ENCODE measurements at places on chromosomes 2 and 18. TPM values are rescaled to one million over a fixed set of nuclear protein-coding genes. Genes with fewer than 3 reads are reported as not detected.

UGT1A8 gene
- not detected for total RNA-seq

TRABD2A gene
- total RNA-seq: 7.6 TPM

GALNT3 gene
- total RNA-seq: 8.0 TPM

POU3F3 gene
- not detected for total RNA-seq

ASB1 gene
- total RNA-seq: 26.5 TPM

CCDC195 gene
- not detected for total RNA-seq

LOXL3 gene
- 7.7 TPM for total RNA-seq

GRCh38 chr2:37472959-37473358 is 128.5 kb downstream of the QPCT start:
- DNase-seq: no peak

DNA sequence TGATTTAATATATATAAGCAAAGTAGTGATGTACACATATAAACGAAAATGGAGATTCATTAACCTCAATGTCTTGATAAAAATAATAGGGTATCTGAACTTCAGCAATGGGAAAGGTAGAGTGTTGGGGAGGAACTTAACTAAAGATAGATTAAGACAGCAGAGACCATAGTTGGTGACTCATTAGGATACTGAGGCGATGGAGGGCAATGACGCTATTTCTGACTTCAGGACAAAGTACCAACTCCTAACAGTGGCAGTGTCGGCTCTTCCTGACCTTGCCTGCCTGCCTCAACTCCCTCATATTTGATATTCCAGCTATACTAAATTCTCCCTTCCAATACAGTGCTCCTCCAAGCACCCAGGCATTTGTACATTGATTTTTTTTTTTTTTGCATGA is 98.6 kb downstream of the CDH2 start:
- no peak for DNase-seq

- DNase-seq: no peak
Measured at GRCh38 chr18:57595347-57595746, 8.8 kb upstream of the FECH start.

DNA sequence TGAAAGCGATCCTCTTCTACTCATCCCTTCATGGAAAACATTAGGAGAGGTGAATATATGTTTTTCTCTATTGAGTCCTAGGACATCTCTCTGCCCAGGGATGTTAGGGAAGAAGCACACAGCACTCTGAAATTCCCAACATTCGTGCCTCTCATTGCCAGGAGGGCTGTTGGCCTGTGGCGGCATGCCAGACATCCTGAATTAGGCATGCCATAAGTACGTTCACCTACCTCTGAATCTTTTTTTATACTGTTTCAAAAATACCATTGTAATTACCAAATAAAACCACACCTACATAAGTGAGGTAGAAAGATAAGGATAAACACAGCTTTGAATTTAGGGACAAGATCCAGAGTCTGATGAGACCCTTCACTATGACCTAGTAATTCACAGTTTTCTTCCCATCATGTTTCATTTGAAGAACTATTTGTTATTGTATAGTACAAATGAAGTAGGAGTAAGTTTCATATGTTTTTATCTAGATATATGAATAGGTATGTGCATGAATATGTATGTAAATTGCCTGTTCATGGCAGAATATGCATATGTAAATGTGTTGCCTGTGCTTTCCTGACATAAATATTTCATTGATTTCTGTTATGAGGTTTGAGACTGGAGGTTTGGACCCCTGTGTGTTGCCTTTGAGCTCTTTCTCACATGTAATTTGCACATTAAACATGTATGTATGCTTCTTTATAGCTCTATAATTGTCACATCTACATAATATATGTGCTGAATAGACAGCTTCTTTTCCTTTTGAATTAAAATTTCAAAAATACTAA is 66.6 kb upstream of the STAM2 start:
- no peak for DNase-seq

- no peak for DNase-seq
Measured at GRCh38 chr2:68574202-68574791, 69.1 kb upstream of the PROKR1 start.

GRCh38 chr2:8238521-8239230 is 443.2 kb upstream of the ID2 start:
- DNase-seq: no peak

DNA sequence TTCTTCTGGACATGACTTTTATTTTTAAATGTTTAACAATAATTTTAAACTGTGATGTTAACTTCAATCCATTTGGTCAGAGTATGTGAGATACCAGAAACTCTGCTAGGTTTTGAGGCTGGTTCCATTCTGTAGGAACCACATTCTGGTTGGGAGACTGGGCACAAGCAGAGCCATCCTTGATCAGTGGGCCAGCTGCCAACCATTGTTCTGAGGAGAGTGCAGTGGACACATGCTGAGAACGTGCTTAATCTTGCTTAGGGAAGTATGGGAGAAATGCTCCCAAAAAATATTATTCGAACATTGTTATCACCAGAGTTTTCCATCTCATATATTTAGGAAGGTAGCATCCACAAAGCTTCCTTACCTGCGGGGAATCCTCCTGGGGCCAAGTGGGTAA is 155.8 kb downstream of the RTN4 start:
- DNase-seq: no peak

DNA sequence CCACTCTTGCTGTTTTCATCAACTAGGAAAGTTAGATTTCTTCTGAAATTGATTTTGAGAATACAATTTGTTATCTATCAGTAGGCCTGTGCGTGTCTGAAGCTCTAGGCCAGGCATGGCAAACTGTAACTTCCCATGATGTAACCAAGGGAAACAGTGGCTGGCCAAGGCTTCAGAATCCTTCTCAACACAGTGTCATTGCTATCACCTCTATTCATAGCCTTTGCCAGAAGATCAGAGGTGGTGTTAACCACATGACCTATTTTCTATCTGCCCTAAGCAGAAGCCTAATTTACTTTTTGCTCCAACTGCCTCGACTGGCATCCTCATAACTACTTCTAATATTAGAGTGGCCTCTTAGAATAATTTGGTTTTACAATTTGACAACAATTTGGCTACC is 2.5 kb downstream of the ITGB6 start:
- no peak for DNase-seq

GRCh38 chr2:216904974-216905373 is 45.1 kb upstream of the TNP1 start:
- DNase-seq: no peak

GRCh38 chr2:125004106-125004800 is 979.2 kb downstream of the CNTNAP5 start:
- no peak for DNase-seq

DNA sequence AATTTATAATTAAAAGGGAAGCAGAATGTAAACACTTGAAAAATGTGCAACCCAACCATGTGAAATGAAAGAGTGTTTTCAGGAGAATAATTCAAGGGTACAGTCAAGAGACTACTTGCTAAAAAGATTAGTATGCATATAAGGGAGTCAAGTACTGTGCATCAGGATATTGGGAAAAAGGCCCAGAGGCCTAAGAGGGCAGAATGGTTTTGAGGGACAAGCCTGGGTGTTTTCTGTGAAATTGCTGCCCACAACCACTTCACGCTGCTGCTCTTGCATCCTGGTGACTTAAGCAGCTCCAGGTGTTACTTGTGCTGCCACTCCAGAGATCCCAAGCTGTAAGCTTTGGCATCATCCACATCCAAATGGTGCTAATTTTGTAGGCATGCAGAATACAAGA is 165.2 kb downstream of the AGPS start:
- no peak for DNase-seq

- no peak for DNase-seq
Measured at GRCh38 chr2:171595896-171596295, 73.6 kb downstream of the CYBRD1 start.

- peak; percentile 74 for DNase-seq
Measured at GRCh38 chr2:70785137-70785911, 5.1 kb downstream of the FIGLA start.

GRCh38 chr2:95700519-95700918 is 108.7 kb downstream of the TRIM43 start:
- no peak for DNase-seq

DNA sequence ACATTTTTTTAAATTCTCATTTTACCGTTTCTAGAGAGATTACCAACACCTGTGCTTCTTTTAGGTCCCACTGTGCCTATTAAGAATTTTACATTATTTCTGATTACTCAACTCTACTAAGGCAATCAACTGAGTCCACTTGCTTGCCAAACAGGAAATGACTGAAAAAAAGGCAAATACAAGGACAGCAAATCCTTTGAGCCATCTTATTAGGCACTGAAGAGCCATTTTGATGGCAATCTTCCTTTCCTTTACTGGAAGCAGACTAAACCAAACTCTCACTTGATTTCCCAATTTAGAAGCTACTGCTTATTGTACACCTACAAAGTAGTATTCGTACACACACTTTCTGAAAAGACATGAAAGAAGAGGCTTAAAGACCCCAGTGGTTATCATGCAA is 121.4 kb upstream of the COL3A1 start:
- no peak for DNase-seq

GRCh38 chr2:182866461-182867406 is at the start of gene FRZB:
TSS of gene FRZB (minus strand) at chr2:182866637. CDS start at chr2:182866552, 85 bp downstream.
- DNase-seq: peak; percentile 83

- DNase-seq: no peak
Measured at GRCh38 chr18:47172476-47172875, 3.7 kb downstream of the IER3IP1 start.

GRCh38 chr2:165573534-165574461 is 104.3 kb downstream of the CSRNP3 start:
- peak; percentile 62 for DNase-seq

- no peak for DNase-seq
Measured at GRCh38 chr18:23521907-23522306, 18.6 kb downstream of the RMC1 start.

DNA sequence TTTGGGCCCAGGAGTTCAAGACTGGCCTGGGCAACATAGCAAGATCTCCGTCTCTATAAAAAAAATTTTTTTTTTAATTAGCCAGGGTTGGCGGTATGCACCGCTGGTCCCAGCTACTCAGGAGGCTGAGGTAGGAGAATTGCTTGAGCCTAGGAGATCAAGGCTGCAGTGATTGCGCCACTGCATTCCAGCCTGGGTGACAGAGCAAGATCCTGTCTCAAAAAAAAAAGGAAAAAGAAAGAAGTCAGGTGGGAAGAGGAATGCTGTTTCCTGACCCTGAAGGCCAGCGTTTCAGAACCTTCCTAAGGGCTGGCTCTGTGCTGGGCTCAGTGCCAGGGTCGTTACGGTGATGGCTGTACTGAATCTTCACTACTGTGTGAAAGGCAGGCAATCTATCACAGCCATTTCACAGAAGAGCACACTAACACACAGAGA is 35.0 kb upstream of the AGAP1 start:
- DNase-seq: no peak

DNA sequence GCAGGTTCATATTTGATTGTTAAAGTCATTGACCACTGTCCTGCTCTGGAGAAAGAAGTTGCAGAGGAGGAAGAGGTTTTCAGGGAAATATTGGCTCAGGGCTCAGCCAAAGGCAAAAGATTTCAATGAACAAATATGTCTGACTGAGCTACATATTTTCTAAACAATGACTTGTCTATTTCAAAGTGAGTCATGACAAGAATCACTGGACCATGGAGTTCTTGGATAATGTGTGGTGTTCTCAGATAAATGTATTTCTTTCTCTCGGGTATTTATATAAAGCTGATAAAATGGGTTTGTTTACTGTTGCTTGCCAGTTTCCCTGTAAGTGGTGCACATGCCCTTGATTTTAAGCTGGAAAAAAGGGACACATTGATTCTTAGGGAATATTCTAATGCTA is 34.3 kb upstream of the RMP24 start:
- DNase-seq: no peak

DNA sequence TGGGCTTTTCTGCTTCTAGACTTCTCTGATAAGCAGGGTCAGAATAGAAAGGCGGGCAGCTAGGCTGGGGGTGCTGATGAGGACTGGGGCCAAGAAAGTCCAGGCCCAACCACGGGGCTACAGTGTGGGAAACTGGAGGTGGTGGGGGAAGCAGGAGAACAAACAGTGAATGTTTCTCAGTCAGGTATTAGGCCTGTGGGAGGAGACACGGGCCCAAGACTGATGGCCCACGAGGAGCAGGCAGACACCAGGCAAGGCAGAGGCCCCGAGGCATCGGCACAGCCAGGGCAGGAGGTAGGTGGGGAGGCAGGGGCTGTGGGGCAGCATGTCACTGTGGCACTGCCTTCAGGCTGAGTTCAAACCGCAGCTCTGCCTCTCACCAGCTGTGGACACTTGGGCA is 40.7 kb downstream of the KCNIP3 start:
- DNase-seq: no peak

DNA sequence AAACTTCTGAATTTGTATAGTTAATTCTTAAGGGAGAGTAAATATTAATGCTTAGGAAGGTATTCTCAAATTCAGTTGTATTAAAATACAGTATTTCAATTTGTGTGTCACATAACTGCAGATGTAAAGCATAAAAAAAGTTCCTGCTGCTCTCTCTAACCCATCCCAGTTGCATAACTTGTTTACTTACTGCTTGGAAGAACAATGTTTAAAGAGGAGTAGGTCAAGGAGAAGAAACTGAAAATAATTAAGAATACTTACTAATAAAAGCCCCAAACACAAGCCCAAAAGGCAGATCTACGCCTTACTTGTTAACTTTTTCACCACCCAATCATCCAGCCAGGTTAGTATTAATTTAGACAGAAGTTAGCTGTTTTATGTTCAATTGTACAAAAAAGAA is 81.2 kb downstream of the ORC4 start:
- no peak for DNase-seq

GRCh38 chr18:73850782-73851181 is 296.9 kb downstream of the FBXO15 start:
- DNase-seq: no peak

GRCh38 chr2:46926863-46927262 is 11.3 kb upstream of the MCFD2 start:
- DNase-seq: no peak

DNA sequence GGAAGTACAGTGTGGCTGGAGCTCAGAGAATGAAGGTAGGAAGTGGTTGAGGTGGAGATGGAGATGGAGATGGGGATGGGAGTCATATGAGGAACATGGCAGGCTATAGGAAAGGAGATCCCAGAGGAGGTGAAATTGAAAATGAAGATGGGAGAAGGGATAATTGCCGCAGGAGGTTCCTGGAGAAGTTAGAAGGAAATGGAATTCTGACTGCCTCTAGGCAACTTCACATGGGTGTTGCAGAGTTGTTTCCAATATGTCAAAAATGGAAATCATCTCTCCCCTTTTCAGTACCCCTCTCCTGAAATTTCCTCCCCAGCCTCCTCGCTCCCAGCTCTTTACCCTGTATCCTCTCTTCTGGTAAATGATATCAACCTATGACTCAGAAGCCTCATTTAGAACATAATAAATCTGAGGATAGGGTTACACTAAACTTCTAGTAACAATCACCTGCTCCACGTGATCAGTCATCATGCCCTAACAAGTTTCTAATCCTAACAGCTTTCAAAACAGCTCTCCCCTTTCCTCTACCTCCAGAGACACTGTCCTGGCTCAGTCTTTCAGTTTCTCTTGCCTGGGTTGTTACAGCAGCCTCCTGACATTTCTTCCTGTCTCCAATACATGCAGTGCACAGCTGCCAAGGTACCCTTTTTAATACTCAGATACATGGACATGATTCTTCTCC is 201.9 kb upstream of the RBMS1 start:
- no peak for DNase-seq

All from H7 (cell line).